ENCODE measurements at places on chromosomes 13 and 19.
A peak's percentile ranks its signal among the peaks of the same experiment; 100 is the strongest.

DNA sequence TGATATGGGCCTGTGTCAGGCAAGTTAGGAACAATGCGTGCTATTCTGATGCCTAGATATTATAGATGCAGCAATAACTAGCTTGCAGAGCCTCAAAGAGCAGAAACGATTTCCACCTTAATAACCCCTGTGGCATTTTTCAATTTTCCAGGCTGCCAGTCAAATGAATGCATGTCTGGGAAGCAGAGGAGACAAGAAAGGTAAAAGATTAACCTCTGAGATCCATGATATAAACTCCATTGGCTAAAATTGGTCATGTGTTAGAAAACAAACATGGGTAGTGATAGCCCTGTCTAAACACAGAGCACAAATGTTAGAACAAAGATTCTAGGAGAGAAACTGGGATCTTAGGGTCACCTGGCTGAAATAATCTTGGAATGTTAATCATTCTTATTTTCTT lies 811.1 kb downstream of the DIAPH3 start:
- no peak for DNase-seq

DNA sequence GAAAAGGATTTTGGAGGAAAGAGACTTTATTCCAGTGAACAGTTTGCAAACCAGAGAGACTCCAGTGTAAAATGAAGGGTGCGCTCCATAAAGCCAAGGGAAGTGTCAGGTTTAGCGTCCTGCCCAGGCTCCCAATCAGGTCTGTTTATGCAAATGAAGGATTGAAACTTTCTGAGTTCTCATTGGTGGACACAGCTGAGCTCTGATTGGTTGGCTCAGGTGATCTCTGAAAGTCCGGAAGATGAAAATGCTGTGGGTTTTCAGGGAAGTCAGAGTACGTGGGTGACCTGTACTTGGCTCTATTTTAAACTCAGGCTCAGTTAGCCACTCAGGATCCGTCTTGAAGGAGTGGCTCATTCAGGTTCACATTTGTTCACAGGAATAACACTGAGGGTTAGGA lies 28.7 kb upstream of the CD33 start:
- DNase-seq = no peak

GRCh38 chr19:806815-807421 lies 9.7 kb downstream of the PTBP1 start:
- DNase-seq = no peak

GRCh38 chr19:19554074-19555023 lies 16.3 kb downstream of the CILP2 start:
- DNase-seq = peak; percentile 85

GRCh38 chr13:68050761-68051160 lies 820.6 kb upstream of the PCDH9 start:
- no peak for DNase-seq

GRCh38 chr19:295687-296370 lies 4.6 kb upstream of the PLPP2 start:
- DNase-seq = no peak
